ENCODE measurements at places on chromosomes 16 and 17.
A peak's percentile ranks its signal among the peaks of the same experiment; 100 is the strongest.

DNA sequence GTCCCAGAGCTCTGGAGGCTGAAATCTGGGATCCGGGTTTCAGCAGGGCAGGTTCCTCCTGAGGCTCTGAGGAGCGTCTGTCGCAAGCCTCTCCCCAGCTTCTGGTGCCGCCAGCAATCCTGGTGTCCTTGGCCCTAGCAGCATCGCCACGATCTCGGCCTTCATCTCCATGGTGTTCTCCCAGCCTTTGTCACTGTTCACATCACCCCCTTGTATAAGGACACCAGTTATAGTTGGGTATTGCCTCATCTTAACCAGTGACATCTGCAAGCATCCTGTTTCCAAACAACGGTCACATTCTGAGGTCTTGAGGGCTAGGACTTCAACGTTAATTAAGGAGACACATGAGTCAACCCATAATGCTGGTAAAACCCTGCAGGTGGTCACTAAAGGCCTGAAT is 2.8 kb upstream of the PPP1R27 start:
- no peak for DNase-seq

- DNase-seq: no peak
Observed at GRCh38 chr17:10149573-10150399, 48.6 kb downstream of the GAS7 start.

- DNase-seq: no peak
Observed at GRCh38 chr16:80198311-80199299, 342.2 kb upstream of the DYNLRB2 start.

- DNase-seq: no peak
Observed at GRCh38 chr16:831571-832413, 31.3 kb upstream of the GNG13 start.

DNA sequence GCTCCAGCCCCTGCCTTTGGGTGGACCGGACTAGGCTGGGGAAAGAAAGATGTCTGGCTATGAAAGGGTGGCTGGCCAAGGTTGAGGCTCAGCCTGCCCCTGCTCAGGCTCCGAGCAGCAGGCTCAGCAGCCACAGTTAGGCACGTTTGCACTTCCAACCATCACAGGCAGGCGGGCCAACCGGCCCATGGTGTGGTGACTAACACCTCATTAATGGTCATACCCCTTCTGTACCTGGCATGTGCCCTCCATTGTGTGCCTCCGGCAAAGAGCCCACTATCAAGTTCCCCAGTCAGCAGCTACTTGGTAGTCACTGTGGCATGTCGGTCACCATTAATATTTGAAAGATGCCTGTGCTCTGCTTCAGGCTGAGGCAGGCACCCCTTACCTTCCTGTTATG is 6.7 kb downstream of the TBC1D24 start:
- no peak for DNase-seq

- no peak for DNase-seq
Observed at GRCh38 chr17:28526381-28526780, 20.2 kb downstream of the FOXN1 start.

- no peak for DNase-seq
Observed at GRCh38 chr16:85400305-85401205, 212.6 kb upstream of the GSE1 start.

- DNase-seq: no peak
Observed at GRCh38 chr17:82177761-82178498, 34.7 kb downstream of the CCDC57 start.

- no peak for DNase-seq
Observed at GRCh38 chr17:75475851-75476250, 19.4 kb downstream of the TMEM94 start.

- DNase-seq: no peak
Observed at GRCh38 chr17:2905269-2905668, 109.0 kb downstream of the RAP1GAP2 start.

- peak; percentile 5 for DNase-seq
Observed at GRCh38 chr16:25298165-25298872, 40.7 kb upstream of the ZKSCAN2 start.

GRCh38 chr17:79657036-79657435 is 46.2 kb upstream of the RBFOX3 start:
- no peak for DNase-seq

GRCh38 chr16:28136751-28137434 is 73.4 kb upstream of the GSG1L start:
- no peak for DNase-seq

GRCh38 chr16:85452364-85453193 is 160.5 kb upstream of the GSE1 start:
- peak; percentile 39 for DNase-seq

DNA sequence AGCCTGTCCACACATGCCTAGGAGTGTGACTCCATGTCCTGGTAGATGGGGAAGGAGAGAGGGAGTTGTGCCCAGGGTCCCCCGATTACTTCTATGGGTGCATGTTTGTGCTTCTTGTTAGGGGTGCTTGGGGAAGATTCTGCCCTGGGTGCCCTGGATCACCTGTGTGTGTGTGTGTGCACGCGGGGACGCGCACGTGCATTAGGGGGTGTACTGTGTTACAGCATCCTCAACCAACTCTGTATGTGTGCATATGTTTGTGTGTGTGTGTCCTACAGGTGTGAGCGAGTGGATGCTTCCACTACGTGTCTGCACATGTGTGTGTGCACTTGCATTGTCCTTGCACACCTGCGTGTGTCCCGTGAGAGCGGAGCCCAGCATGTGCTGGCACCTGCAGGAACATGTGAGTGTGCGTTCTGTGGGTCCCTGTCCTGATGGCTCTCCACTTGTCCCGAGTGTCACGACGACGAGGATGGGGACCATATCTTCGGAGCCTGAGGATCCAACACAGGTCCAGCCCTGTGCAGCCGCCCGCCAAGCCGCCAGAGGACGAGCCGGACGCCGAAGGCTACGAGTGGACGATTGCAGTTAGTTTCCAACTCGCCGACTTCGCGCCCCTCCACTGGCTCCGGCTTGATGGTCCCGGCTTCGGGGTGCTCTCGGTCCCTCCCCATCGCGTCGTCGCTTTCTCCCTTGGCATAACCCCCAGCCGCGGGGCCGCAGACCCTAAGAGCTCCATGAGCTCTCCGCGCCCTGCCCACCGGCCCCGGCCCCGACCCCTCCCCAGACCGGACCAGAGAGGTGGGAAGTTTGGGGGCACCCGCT is 6.0 kb upstream of the TBC1D3B start:
- no peak for DNase-seq

DNA sequence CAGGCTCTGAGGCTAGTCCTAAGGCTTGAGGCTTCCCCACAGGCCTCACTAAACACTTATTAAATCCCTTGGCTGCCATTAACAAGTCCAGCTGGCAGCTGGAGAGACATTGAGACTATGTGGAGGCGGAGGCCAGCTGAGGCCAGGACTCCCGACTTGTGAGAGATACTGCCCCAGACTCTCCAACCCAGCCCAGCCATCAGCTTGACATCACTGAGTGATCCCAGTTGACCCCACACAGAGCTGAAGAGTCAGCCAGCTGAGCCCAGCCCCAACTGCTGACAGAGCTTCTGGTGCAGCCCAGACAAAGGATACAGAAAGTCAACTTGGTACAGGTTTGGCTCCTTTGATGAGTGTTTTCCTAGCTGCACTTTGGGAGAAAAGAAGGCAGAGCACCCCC is 343.1 kb downstream of the C16orf95 start:
- DNase-seq: no peak

- no peak for DNase-seq
Observed at GRCh38 chr16:84884596-84885341, 65.0 kb downstream of the CRISPLD2 start.

DNA sequence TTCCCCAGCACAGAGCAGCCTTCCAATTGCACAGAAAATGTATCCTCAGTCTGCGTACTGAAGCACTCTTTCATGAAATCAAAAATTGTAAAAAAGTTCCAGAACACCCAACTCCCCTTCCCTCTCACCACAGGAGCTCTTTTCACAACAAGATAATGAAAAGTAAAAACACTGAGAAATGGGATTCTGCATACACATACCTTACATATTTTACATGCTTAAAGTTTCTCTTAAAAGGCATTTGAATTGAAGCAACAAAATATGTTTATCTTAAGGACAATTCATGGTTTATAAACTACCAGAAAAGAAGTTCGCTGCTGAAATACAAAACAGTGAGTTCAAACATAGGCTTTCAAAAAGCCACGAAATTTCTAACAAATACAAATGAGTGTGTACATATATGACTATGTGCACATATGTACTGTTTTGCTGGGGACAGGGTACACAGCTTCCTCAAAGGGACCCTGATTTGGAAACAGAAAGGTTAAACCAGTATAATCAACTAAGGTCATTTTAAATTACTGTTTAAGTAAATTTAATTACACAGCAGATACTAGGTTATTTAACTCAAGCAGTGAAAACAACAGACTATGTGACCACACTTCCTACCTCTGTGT is 33.8 kb downstream of the COG1 start:
- DNase-seq: no peak

GRCh38 chr17:39921323-39921722 is 2.9 kb upstream of the GSDMB start:
- DNase-seq: no peak

DNA sequence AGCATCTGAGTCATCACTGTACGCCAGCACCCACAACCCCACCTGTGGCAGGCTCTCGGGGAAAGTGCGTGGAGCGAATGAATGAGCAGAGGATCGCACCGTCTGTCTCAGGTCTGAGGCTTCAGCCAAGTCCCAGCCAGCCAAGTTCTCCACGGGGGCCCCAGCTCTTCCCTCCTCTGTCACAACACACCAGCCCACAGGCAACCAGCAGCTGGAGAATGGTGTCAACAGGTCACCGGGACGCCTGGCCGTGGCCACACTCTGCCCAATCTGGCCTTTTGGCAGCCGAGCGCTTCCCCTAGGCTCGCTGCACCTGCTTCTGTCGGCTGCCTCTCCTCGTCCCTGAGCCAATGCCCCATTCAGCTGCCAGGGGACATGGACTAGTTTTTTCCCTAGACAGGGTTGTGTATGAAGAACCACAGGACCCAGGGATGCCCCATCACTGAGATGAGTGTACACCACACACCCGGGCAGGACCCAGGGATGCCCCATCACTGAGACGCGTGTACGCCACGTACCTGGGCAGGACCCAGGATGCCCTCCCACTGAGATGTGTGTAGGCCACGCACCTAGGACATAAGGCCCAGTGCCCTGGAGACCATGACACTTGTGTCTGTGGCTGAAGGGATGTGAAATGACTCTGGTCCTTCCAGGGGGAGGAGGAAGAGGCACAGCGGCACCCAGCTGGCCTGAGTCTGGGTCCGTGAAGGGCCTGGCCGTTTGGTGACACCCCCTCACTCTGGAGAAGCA is 52.8 kb downstream of the ABR start:
- peak; percentile 40 for DNase-seq

DNA sequence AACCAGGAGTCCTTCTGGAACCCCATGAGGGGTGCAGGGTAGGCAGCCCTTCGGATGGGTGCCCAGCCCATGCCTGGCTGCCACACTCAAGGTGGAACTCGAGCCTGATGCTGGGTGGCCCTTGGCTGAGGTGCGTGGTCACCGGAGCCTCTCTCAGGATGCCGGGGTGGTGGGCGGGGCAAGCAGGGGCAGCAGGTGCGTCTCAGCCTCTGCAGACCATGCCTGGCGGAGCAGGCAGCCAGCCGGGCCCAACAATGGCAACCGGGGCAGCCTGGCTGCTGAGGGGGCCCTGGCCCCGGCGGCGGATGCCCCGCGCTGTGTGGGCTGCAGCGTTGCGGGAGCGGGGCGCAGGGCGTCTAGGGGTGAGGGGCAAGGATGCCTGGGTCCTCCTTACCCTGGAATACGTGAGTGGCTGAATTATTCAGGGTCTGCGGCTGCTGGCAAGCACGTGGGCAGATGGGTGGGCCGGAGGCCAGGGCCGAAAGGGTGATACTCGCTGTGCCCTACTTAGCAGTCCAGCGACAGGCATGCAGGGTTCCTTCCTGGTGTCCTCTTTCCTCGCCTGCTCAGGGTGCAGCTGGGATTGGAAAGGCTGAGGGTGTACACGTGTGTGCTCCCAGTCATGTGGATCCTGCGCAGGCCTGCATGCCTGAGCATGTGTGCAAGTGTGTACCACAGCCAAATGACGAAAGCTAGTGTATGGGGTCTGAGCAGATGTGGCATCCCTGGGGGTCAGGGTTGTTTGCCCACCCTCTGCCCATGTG is 14.6 kb downstream of the MYO15A start:
- no peak for DNase-seq

DNA sequence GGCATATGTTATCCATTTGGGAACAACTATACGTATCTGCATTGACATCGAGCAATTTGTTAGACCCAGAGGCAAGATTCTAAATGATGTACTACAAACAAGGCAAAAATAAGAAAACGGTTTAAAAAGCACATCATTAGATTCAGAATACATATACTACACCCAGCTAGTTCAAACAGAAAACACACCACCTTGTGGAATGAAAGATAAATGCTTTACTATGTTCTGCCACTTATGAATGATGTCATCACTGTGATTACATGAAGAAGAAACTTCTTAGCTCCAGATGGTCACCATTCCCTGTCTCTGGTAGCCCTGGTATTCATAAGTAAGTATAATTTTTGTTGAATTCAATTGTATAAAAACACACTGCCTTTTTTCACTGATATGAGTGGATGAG is 7.8 kb downstream of the NACA2 start:
- peak; percentile 10 for DNase-seq

GRCh38 chr16:10641953-10642949 is 52.5 kb downstream of the TEKT5 start:
- no peak for DNase-seq

DNA sequence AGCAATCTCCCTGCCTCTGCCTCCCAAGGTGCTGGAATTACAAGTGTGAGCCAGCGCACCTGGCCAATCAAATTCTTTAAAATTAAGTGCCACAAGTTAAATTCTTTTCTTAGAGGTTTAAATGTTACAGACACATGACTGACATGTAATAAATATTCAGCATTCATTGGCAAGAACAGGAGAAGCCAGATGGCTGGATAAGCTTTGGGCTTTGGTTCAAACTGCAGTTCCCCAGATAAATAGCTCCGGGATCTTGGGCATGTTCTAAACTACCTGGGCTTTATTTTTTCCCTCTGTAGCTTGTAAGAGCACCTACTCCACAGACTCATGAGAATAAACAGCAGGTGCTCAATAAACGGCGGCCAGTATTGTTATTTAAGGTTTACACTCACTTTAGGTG is 34.1 kb downstream of the ABAT start:
- DNase-seq: no peak

- DNase-seq: peak; percentile 1
Observed at GRCh38 chr17:31907342-31907962, 5.9 kb upstream of the UTP6 start.

DNA sequence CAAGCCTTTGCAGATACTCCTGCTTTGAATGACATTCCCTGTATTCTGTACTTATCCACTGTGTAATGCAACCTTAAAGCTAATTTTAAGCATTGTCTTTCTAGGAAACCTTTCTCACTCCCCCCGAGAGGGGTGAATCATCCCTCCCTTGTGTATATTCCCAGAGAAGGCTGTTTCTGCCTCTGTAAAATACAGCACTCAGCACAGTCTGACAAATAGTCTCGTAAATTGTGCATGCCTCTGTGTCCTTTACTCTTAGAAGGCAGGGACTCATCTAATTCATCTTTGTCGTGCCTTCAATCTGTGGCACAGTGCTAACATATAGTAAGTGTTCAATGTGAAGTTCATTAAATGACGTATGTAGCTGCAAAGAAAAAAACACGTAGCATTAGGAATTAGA is 200.7 kb downstream of the CA10 start:
- DNase-seq: no peak
